ENCODE measurements at places on chromosomes 13 and 19.

DNA sequence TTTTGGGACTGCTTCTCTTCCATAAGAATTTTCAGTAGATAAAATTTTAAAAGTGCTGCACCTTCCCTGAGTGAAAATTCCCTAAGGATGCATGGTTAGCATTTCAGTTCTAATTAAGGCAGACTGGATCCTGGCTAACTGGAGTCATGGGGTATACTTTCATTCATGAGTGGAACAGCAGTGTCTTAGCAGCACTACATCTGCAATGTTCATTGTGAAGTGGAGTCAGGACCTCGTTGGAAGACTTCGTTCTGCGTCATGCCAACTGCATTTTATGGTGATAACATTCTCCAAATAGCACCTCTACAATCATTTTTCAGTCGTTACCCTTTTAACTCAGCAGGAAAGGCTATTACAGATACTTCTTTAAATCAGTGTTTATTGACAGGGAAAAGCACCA is 25.5 kb downstream of the PHF11 start:
- DNase-seq, result no peak

DNA sequence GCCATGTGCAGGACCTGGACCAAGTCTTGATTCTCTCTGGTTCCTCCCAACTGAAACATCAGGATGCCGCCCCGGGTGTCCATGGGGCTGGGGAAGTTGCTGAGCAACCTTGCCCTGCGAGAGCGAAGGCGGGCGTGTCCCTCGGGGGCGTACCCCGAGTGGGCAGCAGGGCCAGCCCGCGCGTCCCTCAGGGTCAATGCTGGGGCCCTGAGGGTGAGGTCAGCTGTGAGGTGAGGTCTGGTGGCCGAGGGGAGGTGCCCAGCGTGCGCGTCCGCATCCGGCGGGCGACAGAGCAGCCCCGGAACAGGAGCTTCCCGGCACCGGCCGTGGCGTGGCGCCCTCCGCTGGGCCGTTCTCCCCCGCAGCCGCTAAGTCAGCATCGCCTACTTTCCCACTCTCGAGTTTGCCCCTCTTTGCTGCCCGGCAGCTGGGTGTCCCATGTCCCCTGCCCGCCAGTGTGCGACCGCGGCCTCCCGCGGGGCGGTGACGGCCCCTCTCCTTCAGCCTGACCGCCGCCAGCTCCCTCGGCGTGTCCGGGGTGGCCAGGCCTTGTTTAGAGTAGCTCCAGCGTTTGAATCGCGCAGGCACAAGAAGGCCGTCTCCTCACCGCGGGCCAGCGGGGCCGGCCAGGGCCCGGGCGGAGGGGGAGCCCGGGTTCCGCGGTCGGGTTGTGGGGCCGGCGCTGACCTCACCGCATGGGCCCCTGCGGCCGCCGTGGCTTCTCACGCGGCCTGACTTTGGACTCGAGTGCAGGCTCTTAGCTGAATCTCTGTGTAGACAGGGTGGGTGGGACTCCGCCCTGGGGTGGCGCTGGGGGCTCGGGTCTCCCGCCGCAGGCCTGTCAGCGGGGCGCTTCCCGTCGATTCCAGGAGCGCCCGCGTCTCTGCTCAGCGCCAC is 33.0 kb downstream of the GJA3 start:
- DNase-seq, result no peak

DNA sequence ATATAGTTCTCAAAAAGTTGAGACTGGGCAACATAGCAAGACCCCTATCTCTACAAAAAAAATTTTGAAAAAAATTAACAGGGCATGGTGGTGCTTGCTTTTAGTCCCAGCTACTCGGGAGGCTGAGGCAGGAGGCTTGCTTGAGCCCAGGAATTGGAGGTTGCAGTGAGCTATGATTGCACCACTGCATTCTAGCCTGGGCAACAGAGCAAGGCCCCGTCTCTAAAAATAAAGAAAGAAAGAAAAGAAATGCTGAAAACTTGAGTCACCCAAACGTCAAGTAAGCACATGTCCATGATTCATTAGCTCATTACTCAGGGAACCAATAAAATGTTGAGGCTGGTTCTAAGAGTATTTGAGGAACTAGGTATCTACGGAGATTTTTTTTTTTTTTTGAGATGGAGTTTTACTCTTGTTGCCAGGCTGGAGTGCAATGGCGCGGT is 33.9 kb upstream of the SEMA6B start:
- no peak for DNase-seq

GRCh38 chr13:96068729-96069128 is 15.5 kb upstream of the UGGT2 start:
- DNase-seq, result no peak

- no peak for DNase-seq
Observed at GRCh38 chr13:52921194-52921593, 72.8 kb upstream of the PCDH8 start.

DNA sequence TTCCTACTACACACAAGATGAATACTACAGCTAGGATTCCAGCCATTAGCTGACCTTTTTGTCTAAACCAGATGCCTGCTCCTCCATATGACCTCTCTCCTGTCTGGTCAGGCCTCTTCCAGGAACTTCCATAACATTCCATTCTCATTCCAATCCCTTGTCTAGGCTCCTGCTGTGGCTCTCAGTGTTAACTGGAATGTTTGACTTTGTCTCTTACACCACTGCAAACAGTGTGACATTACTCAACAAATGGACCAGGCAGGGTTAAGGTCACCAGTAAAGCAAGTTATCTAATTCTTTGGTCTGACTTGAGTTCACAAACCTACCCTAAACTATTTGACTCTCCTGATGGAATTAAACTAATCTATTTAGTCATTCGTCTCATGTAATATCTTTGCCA is 2.1 kb upstream of the GPC6 start:
- no peak for DNase-seq

DNA sequence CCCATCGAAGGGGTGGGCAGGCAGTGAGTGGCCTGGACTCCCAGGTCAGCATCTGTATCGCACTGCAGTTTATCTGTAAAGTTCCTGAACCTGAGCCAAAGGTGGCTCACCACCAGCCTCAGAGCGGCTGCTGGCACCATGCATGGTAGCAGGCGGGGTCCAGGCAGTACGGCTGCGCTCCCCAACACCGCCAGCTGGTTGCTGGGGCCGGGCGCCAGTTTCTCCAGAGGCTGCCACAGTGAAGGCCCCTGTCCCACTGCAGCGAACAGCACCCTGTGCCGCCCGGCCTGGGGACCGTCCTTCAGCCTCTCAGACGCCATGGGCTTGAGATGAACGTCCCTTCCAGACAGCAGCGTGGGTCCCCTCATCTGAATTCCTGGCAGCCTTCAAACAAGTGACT is 109.8 kb downstream of the KDM4B start:
- DNase-seq, result no peak

DNA sequence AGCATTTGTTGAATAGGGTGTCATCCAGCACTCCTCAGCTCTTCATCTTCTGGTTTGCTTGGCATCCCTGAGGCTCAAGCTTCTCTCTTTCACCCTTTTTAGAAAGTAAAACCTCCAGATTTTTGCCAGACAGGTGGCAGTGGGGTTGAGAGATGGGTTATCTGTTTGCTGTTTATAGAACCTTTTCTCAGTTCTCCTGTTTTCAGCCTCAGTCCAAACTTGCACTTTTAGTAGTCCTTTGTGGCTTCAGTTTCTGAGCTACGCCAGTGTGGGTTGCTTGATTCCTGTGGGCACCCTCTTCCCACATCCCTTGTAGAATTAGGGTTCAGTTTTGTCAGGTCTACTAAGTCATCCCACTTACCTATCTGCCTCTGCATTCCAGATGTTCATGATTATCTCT is 147.9 kb downstream of the PAN3 start:
- no peak for DNase-seq

- peak; percentile 1 for DNase-seq
Observed at GRCh38 chr13:46321494-46322225, 65.4 kb downstream of the RUBCNL start.

- no peak for DNase-seq
Observed at GRCh38 chr19:15154002-15154612, 46.7 kb downstream of the NOTCH3 start.

DNA sequence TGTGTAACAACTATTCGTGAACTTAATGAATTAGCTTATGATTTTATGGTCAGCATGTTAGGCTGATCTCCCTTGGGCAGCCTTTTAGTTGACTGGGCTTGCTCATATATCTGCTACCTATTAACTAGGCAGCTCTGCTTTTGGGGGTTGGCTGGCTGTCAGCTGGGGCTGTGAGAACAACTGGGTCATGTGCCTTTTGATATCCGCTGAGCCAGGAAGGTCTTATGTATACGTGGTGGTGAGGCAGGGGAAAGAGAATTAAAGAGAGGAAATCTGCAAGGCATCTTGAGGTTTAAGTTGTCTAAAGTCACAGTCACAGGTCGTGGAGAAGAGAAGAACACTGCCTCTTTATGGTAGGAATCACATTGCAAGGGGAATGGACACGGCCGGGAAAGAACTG is 206.9 kb downstream of the LMO7 start:
- no peak for DNase-seq

DNA sequence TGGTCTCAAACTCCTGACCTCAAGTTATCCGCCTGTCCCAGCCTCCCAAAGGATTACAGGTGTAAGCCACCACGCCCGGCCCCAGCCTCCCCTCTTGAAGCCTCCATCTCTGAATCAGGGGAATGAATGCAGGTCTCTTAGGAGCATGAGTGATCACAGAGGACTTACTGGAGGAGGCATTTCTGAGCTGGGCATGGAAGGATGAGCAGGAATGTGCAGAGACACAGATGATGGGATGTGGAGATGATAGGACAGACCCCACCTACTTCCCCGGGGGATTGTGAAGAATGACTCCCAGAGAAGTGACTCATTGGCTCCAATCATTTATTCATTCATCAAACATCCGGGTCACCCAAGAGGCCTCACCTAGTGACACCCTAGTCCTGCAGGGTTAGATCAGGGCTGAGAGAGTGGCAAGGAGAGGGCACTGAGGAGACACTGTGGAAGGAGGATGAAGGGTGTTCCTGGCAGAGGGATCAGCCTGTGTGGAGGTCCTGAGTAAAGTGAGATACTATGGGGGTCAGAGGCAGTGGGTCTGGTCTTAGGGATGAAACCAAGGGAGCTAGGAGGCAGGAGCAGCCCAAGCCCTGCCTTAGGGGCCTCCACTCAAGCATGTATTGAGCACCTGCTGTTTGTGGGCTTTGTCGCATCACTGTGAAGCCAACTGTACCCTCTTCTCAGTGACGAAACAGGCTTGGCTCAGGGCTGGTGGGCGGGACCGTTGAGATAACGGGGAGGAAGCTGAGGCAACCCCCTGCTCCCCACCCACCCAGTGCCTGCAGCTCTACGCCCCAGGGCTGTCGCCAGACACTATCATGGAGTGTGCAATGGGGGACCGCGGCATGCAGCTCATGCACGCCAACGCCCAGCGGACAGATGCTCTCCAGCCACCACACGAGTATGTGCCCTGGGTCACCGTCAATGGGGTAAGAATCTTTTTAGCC is 3.0 kb downstream of the IFI30 start:
- no peak for DNase-seq

DNA sequence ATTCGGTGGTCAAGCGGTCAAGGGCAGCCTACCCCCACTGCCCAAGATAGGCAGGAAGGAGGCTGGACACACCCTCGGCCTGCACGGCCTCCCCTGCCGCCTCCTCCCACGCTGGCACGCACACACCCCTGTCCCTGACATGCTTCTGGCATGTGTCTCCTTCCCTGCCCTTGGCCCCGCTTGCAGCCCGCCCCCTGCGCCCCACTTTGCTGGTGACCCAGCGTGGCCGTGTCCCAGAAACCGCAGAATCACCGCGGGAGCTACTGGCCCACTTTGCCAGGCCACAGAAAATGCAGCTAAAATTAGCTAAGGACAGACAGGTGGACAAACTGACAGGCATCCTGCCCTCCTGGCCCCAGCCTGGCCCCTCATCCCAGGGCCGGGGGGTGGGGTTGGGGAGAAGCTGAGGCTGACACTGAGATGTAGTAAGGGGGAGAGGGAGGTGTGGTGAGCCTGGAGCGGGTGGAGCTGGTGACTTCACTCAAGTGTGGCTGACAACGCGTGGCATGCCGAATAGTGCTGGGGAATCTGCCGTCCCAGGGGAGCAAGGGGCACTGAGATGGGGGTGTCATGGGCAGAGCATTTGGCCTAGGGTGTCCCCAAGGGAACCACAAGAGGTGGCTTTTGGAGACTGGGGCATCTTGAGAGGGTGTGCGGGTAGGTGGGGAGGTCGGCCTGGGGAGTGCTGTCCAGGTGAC is 2.4 kb downstream of the SHANK1 start:
- DNase-seq, result no peak
